ENCODE measurements at places on chromosomes 3 and 15.

- DNase-seq: no peak
These were observed 12.8 kb upstream of the WDR49 start for GRCh38 chr3:167666563-167666962.

- DNase-seq: no peak
These were observed 37.5 kb downstream of the NBEAL2 start for GRCh38 chr3:47016934-47017435.

DNA sequence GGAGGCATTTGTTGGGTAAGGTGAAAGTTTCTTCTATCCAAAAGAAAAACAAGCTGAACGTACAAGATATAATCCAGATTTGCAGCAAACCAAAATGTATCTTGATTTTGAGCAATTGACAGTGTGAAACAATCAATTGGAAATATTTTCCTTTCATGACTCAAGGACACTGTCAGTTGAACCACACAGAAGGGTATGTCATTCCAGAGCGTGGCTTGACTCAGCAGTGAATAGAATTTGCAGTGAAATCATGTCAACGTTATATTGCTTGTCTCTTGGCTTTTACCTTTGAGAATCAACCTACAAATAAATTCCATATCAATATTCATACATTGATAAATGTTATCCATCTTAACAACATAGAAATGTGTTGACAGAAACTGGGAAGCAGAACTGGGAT is 78.2 kb downstream of the TM2D3 start:
- DNase-seq: no peak

DNA sequence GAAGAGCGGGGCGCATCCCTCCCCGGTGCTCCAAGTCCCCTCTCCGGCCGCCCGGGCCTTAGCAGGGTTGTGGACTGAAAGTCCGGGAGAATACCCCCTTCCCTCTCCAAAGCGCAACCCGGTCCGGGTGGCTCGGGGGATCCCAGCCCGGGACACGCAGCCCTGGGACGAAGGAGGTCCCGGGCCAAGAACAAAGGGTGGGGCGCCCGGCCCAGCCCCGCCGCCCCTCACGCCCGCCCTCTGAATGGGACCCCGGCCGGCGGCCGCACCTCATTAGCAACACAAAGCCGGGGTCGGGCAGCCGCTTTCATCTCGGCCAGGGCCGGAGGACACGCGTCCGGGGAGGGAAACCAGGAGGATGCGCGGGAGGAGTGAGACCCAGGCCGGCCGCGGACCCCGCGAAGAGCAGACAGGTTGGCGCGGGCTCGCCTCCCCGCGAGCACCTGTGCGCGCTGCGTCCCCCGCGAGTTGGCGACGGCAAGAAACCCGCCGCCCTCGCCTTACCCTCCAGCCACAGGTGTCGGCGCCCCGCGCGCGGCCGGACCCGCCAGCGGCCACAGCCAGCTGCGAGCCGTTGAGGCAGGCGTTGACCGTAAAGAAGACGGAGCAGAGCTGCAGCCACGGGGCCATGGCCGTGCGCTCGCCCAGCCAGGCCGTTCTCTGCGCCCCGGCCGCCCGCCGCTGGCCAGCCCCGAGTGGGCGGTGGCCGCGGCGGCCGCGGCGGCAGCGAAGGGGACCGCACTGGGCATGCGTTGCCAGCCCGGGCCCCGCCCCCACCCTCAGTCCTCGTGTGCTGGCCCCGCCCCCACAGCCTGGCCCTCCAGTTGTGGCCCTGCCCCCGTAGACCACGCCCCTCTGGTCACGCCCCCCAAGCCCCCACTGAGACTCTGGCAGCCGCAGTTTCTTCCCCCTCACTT is at the start of gene IL17RD:
Gene IL17RD (minus strand): TSS at position 697 of the 917 bp plus-strand sequence. CDS start 67 bp downstream, at position 630.
- DNase-seq: peak; percentile 84

- no peak for DNase-seq
These were observed 65.6 kb downstream of the SPSB4 start for GRCh38 chr3:141116721-141117120.

DNA sequence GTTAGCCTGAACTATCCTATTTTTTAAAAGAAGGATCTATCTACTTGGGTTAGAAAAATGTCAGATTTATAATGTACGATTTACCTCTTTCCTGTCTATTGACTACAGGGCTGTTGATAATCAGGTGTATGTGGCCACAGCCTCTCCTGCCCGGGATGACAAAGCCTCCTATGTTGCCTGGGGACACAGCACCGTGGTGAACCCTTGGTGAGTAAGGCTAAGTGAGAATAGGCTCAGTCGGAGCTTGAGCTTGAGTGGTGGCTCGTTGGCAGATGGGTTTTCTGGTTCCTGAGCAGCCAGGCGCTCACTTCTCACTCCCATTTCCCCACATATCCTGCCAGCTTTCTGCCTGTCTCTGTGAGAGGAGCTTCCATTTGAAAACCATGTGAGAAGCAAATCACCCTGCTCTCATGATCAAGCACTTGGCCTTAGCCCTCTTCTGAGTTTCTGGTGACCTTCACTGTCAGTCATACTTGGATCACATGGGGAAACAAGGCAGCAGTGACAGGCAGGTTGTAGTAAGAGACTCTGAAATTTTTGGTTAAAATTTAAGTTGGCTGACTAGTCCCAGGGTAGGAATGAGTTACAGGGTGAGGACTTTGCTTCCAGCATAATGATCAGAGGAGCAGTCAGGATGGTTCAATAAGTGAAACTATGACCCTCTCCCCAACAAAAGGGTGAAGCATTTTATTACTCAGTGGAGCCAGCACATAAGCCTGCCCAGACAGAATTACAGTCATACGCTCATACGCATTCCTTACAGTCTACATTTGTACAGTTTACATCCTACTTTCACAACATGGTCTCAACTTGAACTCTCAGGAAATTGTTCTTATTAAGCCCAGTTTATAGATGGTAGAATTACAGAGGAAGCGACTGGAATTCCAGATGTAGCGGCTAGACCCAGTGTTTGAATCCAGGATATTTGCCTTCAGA is 18.0 kb downstream of the NIT2 start:
- no peak for DNase-seq
